ENCODE measurements at places on chromosomes 7 and 10. TPM values are rescaled to one million over a fixed set of nuclear protein-coding genes. Genes with fewer than 3 reads are reported as not detected.

IDI1 gene
- total RNA-seq, result 46.8 TPM

ASIC3 gene
- total RNA-seq, result 3.4 TPM

DNA sequence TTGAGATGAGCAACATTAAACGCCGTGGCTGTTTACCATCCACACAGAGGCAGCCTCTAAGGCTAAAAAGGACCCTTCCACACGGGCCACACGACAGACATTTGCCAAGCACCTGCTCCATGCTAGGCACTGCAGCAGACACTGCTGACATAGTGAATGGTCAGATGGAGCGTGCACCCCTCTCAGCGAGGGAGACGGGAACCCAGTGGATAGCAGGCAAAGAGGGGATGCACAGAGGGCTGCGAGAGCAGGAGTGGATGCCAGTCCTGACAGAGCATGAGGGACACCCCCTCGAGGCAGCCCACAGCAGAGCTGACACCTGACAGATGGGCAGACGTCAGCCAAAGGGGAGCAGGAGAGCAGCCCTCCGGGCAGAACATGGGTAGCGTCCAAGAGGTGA, 5.6 kb upstream of the STK32C start:
- DNase-seq, result no peak

GRCh38 chr10:12513775-12514673, 164.7 kb downstream of the CAMK1D start:
- no peak for DNase-seq

GRCh38 chr10:102648889-102649796, 4.9 kb downstream of the TRIM8 start:
- no peak for DNase-seq

- DNase-seq, result no peak
Measured at GRCh38 chr7:12229046-12229445, 18.0 kb downstream of the TMEM106B start.

GRCh38 chr7:1844336-1844950, 174.4 kb downstream of the ELFN1 start:
- DNase-seq, result no peak

GRCh38 chr7:7223250-7223649, 40.9 kb downstream of the C1GALT1 start:
- no peak for DNase-seq

- DNase-seq, result no peak
Measured at GRCh38 chr10:69383558-69383957, 33.2 kb downstream of the TACR2 start.

C10orf143 gene
- 4.5 TPM for total RNA-seq

GRCh38 chr7:79622781-79623180, 169.3 kb upstream of the MAGI2 start:
- DNase-seq, result no peak

GRCh38 chr10:75926763-75927162, 495.3 kb downstream of the LRMDA start:
- DNase-seq, result no peak

MIOS gene
- total RNA-seq, result 33.9 TPM

DNA sequence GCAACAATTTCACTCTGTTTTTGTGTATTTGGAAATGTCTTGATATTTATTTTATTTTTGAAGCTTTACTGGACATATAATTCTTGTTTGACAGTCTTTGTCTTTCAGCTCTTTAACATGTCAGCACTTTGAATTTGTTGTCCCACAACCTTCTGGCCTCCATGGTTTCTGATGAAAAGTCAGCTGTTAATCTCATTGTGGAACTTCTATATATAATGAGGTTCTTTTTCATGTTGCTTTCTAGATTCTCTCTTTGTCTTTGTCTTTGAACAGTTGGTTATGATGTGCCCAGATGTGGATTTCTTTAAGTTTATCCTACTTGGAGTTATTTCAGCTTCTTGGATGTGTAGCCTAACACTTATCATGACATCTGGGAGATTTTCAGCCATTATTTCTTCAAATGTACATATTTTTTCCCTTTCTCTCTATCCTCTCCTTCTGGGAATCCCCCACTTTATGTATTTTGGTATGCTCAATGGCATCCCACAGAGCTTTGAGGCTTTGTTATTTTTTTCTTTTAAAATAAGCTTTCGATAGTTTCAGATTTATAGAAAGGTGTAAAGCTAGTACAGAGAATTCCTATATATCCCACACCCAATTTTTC, 9.5 kb upstream of the LMTK2 start:
- no peak for DNase-seq

DNA sequence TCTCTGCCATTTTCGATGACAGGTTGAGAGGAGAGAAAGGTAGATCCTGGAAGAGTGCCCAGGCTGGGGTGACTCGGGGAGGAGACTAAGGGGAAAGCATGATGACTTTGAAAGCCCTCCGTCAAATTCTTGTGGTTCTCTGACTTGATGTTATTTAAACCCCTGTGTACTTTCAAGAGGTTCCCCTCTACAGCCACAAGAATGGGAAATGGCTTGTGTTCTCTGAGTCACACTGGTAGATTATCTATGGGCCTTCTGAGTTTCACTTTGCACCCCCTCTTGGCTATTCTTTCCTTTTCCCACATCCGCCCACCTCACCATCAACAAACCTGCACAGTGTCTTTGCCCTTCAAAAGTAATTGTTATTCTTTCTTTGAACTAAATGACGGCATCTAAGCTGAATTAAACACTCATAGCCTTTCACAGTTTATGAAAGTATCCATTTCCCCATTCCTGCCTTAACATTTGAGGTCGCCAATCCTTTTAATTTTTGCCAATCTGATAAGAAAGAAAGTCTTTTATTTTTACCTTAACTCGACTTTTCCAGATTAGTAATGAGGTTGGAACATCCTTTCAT, 24.1 kb downstream of the PRF1 start:
- DNase-seq, result peak; percentile 47

TSPAN12 gene
- 0.20 TPM for total RNA-seq

EPHB6 gene
- total RNA-seq, result 8.0 TPM

DNA sequence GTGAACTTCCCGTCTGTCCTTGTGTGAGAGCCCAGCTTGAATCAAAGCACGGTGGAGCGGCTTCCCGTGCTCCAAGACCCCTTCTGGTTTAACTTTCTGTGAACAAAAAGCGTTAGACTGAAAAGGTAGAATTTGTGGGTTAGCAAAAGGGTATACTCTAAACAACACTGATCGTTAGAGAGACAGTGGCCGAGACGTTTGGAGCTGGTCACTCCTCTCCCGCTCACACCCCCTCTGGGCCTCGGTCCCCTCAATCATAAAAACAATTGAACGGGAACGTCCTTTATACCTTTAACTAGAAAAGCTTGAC, 502 bp downstream of the PRKRIP1 start:
- no peak for DNase-seq

- no peak for DNase-seq
Measured at GRCh38 chr7:55073976-55074528, 55.2 kb downstream of the EGFR start.

DNA sequence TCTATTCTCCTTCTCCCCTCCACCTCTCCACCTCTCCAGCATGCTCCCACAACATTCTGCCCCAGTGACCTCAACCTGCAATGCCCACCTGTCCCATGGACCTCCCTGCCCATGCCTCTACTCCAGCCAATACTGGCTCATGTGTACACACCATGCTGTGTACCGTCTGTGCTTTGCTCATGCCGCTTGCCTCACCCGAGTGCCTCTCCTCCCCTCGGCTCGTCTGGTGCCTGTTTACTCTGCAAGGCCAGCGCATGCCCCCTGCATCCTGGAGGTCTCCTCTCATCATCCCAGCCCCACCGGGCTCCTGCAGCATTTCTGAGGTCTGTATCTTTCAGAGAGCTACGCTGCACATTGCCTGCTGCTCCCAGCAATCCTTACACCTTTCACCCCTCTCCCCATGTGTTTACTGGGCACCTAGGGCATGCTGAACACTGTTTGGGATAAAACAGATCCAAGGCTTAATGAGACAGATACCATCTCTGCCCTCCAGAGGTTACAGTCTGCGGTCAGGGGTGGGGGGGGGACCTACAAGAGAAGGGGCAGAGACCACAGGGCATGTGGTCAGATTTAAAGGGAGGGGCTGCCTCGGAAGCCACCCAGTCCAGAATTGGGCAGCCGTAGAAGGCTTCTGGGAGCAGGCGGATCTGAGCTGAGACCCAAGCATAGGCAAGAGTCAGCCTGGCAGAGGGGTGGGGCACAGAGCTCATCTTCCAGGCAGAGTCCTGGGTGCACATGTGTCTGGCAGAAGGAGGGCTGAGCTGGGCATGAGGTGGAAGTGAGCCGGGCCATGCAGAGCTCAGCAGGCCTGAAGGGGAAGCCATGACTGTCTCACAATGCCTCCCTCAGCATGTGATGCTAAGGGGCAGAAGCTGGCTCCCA, 29.6 kb upstream of the PSAP start:
- no peak for DNase-seq

PIP gene
- total RNA-seq, result not detected

ALOX5 gene
- 0.46 TPM for total RNA-seq

DNA sequence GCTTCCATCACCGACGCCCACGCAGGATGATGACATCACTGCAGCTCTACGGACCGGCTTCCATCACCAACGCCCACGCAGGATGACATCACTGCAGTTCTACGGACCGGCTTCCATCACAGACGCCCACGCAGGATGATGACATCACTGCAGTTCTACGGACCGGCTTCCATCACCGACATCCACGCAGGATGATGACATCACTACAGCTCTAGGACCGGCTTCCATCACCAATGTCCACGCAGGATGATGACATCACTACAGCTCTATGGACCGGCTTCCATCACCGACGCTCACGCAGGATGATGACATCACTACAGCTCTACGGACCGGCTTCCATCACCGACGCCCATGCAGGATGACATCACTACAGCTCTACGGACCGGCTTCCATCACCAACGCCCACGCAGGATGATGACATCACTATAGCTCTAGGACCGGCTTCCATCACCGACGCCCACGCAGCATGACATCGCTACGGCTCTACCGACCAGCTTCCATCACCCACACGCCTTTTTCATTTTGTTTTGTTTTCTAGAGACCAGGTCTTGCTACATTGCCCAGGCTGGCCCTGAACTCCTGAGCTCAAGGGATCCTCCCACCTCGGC, 29.5 kb downstream of the GPER1 start:
- no peak for DNase-seq

THAP5 gene
- 35.4 TPM for total RNA-seq

GPR26 gene
- total RNA-seq, result not detected

- no peak for DNase-seq
Measured at GRCh38 chr10:38007991-38008390, 2.5 kb upstream of the ZNF33A start.

DNA sequence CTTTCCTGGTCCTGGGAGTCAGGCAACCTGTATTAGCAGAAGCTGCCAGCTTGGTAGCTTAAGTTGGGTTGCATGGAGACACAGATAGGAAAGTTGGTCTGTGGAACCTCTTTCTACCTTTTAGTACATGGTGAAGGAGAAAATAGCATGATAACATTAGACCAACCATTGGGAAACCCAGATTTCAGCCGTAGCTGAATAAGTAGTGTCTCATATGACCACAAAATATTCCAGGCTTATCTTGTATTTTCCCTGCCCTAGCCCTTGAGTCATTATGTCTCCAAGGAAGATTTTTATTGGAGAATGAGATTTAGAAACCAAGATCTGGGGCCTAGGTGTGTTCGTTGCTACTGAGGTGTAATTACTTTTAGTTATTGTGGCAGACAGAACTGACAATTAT, 67.2 kb downstream of the CCSER2 start:
- no peak for DNase-seq

VWA2 gene
- not detected for total RNA-seq

BLNK gene
- not detected for total RNA-seq

DNA sequence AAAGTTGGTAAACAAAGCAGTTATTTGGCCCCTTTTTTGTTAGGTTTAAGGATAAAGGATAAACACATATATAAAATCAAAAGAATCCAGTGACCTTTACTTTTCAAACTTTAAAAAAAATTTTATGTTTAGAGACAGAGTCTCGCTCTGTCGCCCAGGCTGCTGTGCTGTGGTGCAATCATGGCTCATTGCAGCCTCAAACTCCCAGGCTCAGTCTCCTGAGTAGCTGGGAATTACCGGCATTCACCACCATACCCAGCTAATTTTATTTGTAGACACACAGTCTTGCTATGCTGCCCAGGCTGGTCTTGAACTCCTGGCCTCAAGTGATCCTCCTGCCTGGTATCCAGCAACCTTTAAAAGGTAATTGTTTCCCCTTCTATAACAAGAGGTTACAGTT, 31.3 kb downstream of the GNA12 start:
- no peak for DNase-seq

DNA sequence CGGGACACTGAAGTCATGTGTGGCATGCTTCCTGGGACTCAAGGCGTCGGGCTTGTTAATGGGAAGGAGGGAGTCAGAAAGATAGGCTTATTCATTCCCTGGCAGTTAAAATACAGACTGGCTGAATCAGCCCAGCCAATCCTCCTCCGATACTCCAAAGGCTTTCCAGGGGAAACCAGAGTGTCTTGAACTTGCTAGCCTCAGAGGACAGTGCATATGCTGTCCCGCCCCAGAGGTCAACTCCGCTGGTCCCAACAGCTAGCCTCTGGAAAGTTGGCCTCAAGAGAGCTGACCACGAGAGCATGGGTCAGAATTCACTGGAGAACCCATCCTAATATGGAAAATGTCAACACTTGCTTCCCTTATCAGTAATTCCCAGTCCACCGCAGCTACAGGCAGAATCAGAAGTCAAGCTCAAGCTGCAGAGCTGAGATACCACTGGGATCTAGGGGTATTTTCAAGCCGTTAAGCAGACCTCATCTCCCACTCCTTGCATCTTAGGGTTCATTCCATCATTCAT, 43.0 kb downstream of the ELMO1 start:
- DNase-seq, result no peak

GRCh38 chr10:23448802-23449570, 10.1 kb downstream of the OTUD1 start:
- DNase-seq, result no peak

DEPP1 gene
- 0.20 TPM for total RNA-seq

DNA sequence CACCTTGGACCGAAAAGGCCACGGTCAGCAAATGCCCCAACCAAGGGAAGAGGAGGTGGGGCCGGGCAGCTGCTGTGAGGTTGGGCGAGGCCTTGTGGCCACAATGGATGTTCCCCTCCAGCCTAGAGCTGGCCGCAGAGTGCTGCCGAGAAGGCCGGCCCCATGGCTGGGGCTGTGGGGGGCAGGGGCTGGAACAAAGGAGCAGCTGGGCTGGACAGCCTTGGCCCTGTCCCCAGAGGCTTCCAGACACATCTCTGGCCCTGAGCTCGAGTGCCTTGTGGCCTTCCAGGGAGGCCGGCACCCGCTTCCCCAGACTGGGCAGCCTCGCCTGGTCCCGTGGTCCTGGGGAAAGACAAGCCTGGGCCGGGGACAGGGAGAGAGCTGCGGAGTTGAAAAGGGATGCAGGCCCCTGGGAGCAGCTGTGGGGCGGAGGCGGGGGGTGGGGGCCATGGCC, 88.0 kb downstream of the PDGFA start:
- DNase-seq, result no peak

CHST12 gene
- 5.9 TPM for total RNA-seq

GRCh38 chr10:66337211-66337610, 588.6 kb upstream of the LRRTM3 start:
- DNase-seq, result no peak

- DNase-seq, result no peak
Measured at GRCh38 chr10:86952106-86952505, 5.3 kb downstream of the MMRN2 start.

All from activated T-cell treated with anti-CD3 and anti-CD28 coated beads, Interleukin-2, amount 50 U/mL, for 4 hours (primary cell).